Activated CD4-positive, alpha-beta T cell treated with anti-CD3 and anti-CD28 coated beads, Interleukin-10, Interleukin-2, amounts not matched to agents 100 ng/mL and 50 ng/mL, durations not matched to agents 16 hours and 8 hours (primary cell): ENCODE measurements at places on chromosomes 7 and 10.

GRCh38 chr7:41809940-41810576 is 107.2 kb upstream of the INHBA start:
- no peak for DNase-seq

- DNase-seq, result no peak
These were observed 82.2 kb downstream of the RAB11FIP2 start for GRCh38 chr10:117964536-117964935.

DNA sequence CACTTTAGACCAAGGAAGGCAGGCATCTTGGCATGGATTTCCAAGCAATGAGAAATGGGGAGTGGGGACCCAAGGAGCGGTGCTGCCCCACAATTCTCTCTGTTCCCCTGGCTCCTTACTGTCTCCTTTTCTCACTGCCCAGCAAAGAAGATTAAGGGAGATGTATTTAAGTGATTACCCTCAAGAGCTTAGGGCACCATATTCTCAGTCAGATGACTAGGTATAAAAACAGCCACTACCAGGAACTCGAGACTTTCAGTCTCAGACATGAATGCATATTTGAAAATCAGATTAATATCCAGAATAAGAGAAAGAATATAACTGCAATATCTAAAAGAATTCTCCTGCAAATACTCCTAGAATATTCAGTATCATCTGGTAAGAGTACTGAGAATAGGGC is at the start of gene ABLIM1:
Gene ABLIM1, minus strand, starts transcription at position 101 of the 400 bp plus-strand sequence. Its CDS starts 75 bp downstream, at position 26.
- DNase-seq, result no peak

DNA sequence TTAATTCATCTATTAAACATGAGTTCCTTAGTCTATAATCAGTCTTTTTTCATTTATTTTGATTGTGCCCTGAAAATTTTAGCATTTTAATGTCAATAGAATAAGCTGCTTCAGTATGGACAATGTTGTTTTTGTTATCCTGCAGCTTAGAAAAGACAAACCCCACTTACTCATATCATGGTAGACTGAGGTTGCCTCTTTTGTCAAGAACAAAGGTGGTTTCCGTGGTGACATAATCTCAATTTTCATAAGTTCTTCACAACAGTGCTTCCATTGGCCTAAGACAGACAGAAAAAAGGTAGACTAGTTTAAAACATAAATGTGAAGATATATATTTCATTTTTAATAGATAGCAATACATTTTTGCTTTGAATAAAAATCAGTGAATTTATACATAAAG is 69.1 kb downstream of the RTKN2 start:
- DNase-seq, result peak; percentile 85

GRCh38 chr7:135853499-135853898 is 104.9 kb upstream of the FAM180A start:
- no peak for DNase-seq

GRCh38 chr7:51644216-51644615 is 327.6 kb upstream of the COBL start:
- no peak for DNase-seq

DNA sequence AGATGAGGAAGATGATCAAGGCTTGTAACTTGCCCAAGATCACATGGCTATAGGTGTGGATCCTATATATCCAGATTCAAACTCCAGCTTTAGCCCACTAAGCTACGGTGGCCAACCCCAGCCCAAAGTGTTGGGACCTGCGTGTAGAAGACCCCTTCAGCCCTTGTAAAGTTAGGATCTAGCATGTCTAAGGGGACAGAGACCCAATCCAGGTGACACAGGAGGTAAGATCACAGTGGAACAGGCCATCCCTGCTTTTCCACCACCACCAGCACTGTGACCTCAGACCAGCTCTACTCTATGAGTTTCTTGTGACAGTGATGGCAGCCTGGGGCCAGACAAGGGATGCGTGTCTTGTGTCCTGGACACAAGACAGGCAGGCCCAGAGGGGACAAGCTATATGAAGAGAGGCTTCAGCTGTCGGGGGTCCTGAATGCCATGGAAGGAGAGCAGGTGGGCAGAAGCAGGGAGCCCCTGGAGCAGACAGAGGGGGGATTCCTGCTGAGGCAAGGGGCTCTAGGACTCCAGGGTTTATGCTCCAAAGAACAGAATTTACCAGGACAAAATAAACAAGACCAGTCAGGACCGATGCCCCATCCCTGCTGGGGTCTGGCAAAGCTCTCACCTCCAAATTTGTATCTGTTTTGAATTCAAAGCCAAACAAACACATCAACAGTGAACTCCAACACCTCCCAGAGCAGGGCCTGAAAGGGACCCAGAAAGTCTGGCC is 10.4 kb downstream of the GPRIN2 start:
- DNase-seq, result no peak

DNA sequence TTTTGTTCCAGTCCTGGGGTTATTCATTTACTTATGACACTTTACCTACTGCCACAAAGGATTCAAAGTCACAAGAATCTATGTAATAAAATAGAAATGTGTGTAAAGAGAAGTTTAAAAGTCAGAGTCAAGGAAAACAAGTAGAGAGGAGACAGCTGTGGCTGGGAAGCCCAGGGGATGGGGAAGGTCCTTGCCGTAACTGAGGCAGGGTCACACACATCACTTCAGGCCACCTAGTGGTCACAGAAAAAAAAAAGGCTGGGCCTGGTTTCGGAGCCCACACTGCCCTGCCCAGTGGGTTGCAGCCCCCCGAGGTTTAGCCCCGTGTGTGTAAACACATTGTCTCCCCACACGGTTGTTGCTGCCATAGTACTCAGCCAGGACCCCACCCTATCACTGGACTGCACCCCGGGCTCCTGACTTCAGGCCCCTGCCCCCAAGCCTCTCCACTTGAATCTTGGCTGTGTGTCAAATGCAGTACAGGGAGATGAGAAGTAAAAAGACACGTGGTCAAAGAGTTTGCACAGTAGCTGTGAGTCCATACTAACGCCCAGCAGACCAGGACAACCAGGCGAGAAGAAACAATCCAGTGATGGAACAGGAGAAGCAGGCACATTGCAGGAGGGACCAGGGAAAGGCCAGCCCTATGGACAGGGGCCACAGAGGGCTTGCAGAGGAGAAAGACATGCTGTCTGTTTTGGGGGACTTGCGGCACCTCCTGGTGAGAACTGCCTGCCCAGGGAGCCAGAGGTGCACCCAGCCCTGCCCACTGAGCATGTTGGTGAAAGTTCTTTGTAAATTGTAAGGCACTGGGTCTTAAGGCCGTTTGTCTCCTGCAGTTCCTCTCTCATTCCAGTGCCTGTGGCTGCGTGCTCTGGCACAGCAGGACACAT is 91.4 kb upstream of the MACROH2A2 start:
- no peak for DNase-seq

- no peak for DNase-seq
These were observed 135.7 kb downstream of the AVL9 start for GRCh38 chr7:32631021-32631420.

DNA sequence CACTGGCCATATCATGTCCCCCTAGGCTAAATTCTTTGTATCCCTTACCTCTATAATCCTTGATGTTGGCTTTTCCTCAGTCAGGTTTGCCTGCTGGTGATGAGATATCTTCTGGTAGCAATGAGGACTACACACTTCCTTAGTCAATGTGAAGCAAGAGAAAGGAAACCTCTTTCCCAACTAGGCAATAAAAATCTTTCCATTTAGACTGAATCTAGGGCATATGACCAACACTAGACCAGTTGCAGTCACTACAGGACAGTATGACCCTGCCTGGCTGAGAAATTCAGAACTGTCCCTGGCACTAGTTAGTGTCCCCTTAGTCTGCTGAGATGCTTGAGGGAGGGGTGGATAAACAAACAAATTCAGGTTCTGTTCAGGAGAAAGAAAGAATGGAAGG is 142.6 kb downstream of the RNLS start:
- DNase-seq, result no peak

GRCh38 chr7:91043186-91043585 is 221.0 kb upstream of the FZD1 start:
- no peak for DNase-seq

- DNase-seq, result no peak
These were observed 40.0 kb upstream of the PFKFB3 start for GRCh38 chr10:6162589-6163356.

- DNase-seq, result no peak
These were observed 18.3 kb downstream of the ZDHHC16 start for GRCh38 chr10:97464226-97464625.

DNA sequence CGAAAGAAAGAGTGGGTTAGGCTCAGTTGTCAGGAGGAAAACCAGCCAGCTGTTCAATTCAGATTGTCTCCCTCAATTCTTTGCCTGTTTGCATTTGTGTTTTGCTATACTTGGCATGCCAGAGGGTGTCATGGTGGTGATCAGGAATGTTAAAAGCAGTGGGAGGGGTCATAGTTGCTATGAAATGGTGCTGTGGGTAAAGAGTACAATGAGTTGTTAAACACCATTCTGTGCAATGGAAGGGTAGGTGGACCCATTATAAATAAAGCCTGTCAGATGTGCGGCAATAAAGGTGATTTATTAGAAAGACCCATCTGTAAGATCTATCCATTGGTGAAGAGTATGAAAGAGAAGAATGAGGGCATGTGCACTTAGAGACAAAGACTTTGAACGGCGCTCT is 82.2 kb downstream of the MRPL32 start:
- no peak for DNase-seq

DNA sequence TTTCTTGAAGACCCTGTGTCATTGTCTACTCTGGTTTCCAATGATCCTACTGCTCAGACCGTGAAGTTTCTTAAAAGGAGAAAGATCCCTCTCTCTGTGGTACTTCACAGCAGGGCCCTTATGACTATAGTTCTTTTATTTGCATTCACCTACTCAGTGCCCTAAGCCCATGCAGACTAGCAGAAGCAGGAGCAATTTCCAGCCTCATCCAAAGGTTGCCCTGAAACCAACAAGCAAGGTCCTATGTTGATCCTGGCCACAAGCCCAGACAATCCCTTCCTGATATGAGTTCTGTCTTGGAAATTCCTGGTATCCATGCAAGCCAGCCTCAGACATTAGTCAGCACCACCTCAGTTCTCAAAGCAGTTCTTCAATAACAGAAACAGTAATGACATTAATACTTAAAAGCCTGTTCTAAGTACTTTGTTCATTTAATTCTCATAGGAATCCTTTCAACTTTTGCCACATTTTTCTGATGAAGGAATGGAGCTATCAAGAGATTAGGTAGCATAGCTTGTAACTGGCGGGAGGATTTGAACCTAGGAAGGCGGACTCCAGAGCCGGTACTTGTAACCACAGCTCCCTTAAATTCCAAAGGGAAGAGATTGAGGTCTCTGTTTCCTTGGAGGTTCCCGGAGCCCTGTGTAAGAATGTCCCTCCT is 58.1 kb upstream of the ST8SIA6 start:
- DNase-seq, result peak; percentile 41

DNA sequence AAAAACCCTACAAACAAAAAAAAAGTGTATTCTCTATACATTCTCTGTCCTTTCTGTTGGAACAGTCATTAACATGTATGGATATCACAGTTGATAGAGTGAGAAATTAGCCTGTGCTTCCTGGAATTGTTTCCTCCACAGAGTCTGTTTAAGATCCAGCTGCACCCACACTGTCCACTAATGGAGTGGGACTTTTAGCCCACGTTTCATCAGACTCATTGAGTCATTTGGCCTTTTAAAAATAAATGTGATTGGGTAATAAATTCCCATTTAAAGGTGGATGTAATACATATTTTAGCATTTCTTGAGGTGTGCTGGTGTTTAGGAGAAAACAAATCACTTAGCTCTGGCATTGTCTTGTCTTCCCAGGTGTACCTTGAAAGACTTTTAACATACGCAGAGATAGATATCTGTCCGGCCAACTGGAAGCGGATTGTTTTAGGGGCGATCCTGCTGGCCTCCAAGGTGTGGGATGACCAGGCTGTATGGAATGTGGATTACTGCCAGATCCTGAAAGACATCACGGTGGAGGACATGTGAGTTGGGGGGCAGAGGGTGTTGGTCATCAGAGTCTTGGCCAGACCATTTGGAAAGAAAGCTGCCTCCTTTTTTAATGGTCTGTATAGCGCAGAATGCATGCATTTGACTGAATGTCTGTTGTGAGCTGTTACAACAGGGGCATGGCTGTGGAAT is 52.3 kb upstream of the GJD4 start:
- DNase-seq, result no peak

- DNase-seq, result no peak
These were observed 6.0 kb upstream of the SLC29A3 start for GRCh38 chr10:71312811-71313789.

DNA sequence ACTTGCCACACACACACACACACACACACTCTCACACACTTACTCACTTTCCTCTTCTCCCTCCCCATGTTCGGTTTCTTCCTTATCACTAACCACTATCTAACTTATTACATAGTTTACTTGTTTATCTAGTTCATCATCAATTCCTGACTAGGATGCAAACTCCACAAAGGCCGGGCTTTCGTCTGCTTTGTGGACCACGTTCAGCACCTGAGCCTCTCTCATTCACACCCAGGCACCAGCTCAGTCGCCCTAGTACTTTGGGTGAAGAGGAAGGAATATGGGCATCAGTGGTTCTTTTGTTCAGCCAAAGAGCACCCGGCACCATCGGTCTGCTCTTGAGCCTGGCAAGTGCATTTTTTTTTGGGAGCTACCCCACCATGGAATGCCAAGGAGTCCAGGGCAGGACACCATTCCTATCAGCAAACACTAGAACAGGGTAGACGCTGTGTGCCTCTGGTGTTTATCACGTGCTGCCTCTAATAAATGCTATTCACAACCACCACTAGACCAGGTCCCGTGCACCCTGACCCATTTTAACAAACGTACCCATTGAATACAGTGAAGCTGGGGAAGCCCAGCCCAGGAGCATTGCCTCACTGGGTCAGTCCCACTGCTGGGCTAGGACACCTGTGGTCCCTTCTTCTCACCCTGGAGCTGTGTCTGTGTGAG is 2.2 kb downstream of the C10orf67 start:
- DNase-seq, result peak; percentile 34

DNA sequence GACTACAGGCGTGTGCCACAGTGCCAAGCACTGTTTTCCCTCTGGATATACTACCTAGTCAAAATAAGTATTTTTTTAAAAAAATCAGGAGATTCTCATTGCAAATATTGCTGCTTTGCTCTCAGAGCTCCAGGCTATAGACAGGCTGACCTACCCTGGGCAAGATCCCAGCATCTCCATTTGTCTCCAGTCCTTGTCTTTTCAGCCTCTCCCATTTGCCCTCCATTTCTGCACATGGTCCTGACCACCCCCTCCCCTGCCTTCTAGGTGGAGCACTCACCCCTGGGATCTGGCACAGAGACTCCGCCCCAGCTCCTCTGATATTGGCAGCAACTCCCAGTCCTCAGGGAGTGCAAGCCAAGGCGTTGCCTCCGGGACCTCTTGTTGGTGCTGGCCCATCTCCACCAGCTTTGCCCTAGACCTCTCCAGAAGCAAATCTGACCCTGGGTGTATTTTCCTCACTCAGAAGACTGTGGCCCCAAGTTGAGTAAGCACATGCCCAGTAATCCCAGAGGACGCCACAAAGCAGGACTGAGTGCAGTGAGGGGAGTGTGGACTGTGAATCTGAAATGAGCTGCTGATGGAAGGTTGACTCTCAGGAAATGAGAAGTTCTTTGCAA is 120.6 kb downstream of the MTPAP start:
- no peak for DNase-seq

GRCh38 chr7:77223261-77223660 is 23.6 kb upstream of the FGL2 start:
- DNase-seq, result no peak
